ENCODE measurements at places on chromosomes 2 and 18. TPM values are rescaled to one million over a fixed set of nuclear protein-coding genes. Genes with fewer than 3 reads are reported as not detected.

The VAMP8 gene
- total RNA-seq: 55.7 TPM

DNA sequence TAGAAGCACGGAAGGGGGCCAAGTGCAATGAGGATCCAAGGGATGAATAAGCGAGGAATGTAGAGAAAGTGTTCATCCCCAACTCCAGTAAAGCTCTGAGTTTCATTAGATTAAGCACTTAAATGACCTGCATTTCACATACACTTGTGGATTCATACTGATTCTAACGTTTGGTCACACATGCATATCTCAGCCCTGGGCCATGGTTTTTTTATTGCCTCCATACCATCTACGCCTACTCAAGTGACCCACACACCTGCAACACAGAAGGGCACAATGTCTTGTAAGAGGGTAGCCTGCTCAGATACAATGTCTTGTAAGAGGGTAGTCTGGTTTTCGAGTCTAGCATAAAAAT lies 566 bp upstream of the MRPS5 start:
- H3K36me3 ChIP-seq: peaks cover 3% of the 10 kb centered on the region
- DNase-seq: no peak
- H3K27ac ChIP-seq: peak overlapping the region; percentile 93
- H3K4me1 ChIP-seq: peaks cover 29% of the 10 kb centered on the region
- H3K27me3 ChIP-seq: peaks cover 2% of the 10 kb centered on the region

DNA sequence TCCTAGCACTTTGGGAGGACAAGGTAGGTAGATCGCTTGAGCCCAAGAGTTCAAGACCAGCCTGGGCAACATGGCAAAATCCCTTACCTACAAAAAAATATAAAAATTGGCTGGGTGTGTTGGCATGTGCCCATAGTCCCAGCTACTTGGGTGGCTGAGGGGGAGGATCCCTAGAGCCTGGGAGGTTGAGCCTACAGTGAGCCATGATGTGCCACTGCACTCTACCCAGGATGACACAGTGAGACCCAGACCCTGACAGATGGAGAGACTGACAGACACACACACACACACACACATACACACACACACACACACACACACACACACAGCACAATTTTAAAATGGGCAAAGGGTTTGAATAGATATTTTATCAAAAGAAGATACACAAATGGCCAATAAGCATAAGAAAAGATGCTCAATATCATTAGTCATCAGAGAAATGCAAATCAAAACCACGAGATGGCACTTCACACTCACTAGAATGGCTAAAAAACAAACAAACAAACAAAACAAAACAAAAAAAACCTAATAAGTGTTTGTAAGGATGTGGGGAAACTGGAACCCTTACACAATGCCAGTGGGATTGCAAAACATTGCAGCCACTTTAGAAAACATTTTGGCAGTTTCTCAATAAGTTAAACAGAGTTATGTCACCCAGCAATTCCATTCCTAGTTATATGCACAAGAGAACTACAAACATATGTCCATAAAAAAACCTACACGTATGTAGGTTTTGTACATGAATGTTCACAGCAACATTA lies 42.3 kb downstream of the BAZ2B start:
- H3K4me1 ChIP-seq: peaks cover 7% of the 10 kb centered on the region
- H3K27me3 ChIP-seq: no peaks in the 10 kb centered on the region
- H3K4me3 ChIP-seq: no peak overlapping the region
- H3K27ac ChIP-seq: no peak overlapping the region

The UGT1A10 gene
- total RNA-seq: not detected

The NT5C1B gene
- total RNA-seq: not detected

The ACMSD gene
- not detected for total RNA-seq

GRCh38 chr2:240930631-240931318 lies 24.6 kb downstream of the CROCC2 start:
- no peaks in the 10 kb centered on the region for H3K36me3 ChIP-seq
- H3K4me1 ChIP-seq: no peaks in the 10 kb centered on the region
- no peak overlapping the region for H3K4me3 ChIP-seq
- no peak overlapping the region for H3K27ac ChIP-seq
- DNase-seq: peak; percentile 26

DNA sequence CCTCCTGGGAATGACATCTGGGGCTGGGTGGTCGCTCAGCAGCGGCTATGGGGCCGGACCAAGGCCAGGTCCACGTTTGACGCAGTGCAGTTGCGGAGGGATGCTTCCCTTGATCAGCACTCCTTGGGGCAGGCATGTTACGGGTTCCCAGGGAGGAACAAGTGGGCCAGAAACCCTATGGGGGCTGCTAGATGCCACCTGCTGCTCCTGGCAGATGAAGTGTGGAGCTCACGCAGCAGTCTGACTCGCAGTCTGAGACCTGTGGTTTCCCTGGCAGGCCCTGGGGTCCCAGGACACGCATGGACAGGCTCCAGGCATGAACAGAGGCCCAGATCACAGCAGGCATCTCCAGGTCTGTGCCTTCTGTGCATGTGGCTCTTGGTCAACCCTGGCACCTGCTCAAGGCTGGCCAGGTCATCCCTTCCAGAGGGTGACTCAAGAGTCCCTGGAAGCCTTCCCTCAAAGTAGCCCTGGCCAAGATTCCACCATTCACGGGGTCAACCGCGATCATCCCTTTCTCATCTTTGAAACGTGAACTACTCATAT lies 20.0 kb downstream of the KCNF1 start:
- no peaks in the 10 kb centered on the region for H3K36me3 ChIP-seq
- no peak overlapping the region for H3K27ac ChIP-seq
- H3K27me3 ChIP-seq: peaks cover 32% of the 10 kb centered on the region
- peaks cover 4% of the 10 kb centered on the region for H3K4me1 ChIP-seq

DNA sequence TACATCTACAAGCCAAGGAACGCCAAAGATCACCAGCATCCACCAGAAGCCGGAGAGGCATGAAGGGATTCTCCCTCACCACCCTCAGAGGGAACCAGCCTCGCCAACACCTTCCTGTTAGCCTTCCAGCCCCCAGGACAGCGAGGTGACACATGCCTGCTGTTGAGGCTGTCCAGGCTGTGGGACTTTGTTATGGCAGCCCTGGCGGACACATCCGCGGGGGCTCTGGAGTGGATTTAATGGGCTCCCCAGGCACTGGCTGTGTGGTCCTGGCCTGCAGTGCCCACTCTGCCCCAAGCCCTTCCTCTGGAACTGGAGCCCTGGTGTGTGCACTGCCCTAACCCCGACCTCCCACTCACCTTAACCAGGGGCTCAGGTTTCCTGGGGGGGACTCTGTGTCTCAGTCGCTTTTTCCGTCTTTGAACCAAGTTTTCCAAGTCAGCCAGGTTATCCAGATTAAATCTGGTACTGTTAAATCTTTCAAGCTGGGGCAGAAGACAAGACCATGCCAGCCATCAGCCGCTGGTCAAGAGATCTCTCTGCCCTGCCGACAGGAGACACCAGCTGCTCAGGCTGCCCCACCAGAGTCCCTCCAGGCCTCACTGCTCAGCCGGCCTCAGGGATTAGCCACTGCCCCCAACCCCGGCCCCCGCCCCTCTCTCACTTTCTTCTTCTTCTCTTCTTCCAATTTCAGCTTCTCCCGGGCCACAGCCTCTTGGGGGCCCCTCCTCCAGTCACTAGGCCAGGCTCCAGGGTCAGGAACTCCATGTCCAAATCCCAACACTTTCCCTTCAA lies 1.9 kb downstream of the ANKRD23 start:
- H3K4me3 ChIP-seq: no peak overlapping the region
- no peak overlapping the region for H3K27ac ChIP-seq
- H3K27me3 ChIP-seq: no peaks in the 10 kb centered on the region
- peaks cover 7% of the 10 kb centered on the region for H3K36me3 ChIP-seq

The ASPRV1 gene
- 3.6 TPM for total RNA-seq

- no peak for DNase-seq
- peaks cover 3% of the 10 kb centered on the region for H3K36me3 ChIP-seq
- H3K4me1 ChIP-seq: no peaks in the 10 kb centered on the region
- no peaks in the 10 kb centered on the region for H3K27me3 ChIP-seq
- no peak overlapping the region for H3K4me3 ChIP-seq
- no peak overlapping the region for H3K27ac ChIP-seq
Observed at GRCh38 chr2:142769761-142770160, 107.7 kb upstream of the KYNU start.
